Fibroblast of pulmonary artery (primary cell): ENCODE measurements at places on chromosomes 7 and 10.

DNA sequence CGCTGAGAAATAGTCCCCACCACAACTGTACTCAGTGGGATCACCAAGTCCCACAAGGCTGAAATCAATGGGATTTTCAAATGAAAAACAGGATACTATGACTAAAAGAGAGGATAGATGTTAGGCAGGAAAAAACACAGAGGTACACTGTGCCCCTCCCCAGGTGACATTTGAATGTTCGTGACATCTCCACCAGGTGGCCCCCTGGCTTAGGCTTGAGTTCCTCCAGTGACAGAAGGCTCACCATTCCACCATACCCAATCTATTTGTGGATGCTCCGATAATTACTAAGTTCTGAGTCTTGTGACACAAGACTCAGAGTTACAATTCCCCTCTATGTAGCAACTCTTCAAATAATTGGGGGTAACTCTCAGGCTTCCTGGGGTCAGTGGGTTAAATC lies 77.5 kb upstream of the KCNMA1 start:
- DNase-seq = no peak

DNA sequence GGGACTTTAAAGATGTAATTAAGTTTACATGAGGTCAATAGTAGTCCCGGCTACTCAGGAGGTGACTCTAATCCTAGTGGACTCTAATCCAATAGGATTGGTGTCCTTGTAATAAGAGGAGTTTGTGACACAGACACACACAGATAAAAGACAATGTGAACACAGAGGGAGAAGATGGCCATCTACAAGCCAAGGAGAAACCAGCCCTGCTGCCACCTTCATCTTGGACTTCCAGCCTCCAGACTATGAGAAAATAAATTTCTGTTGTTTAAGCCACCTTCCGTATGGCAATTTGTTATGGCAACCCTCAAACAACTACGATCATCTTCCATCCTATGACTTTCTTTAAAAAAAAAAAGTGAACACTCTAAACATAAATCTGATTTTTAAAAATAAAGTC lies 116.3 kb downstream of the ALOX5 start:
- DNase-seq = no peak

GRCh38 chr10:117757086-117757720 lies 214.7 kb downstream of the EMX2 start:
- DNase-seq = no peak

DNA sequence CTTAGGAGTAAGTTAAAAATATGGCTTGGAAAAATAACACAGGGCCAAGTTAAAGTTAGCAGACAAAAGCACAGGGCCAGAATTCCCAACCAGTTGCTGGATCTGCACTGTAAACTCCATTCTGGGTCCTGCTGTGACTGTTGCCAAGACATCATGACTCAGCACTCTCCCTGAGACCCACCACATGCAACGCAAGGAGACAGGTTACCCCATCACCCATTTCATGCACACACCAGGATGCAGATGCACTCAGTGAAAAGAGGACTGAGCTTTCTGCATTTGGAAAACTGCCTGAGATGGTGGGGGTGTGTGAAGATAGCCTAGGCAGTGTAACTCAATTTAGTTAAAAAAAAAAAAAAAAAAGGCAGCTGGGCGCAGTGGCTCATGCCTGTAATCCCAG lies 97.6 kb upstream of the ZNF438 start:
- peak; percentile 97 for DNase-seq

DNA sequence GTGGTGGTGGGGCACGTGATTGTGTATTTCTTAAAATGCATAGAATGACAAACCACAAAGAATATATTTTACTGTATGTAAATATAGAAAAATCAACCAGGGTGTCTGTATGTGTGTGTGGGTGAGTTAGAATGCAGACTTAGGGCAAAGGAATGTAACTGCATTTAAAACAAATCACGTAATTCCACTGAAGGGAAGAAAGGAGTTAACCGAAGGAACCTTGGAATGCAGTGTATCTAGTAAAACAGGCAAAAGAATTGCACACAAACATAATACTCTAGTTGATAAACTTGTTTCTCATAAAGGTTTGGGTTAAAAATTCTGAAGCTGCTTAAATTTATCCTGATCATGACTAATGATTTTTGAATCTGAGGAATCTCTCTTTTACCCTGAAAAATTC lies 134.9 kb downstream of the ADRA2A start:
- DNase-seq = no peak

DNA sequence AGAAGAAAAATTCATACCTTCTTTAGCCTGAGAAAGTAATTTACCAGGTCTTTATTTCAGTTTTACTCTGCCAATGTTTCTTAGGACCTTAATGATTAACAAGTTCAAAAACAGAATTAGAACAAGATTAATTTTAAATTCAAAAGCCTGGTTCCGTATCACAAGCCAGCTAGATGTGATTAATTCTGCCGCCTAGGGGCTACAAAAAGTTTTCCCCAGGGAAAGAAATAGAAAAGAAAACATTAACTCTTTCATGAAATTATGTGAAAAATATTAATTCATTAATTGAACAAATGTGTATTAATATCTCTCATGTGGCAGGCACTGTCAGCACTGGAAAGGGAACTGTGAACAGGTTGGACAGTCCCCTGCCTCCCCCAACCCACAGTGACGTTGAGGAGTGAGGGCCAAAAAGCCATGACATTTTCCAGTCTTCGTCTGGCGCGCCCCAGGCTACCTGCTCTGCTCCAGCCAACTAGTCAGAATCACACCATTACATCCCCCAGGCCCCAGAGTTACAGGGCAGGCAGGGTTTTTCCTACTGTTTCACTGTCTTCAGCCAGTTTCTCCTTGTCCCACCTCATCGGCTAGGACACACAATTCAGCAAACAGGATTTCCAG lies 20.1 kb downstream of the TMEM176A start:
- DNase-seq = no peak

DNA sequence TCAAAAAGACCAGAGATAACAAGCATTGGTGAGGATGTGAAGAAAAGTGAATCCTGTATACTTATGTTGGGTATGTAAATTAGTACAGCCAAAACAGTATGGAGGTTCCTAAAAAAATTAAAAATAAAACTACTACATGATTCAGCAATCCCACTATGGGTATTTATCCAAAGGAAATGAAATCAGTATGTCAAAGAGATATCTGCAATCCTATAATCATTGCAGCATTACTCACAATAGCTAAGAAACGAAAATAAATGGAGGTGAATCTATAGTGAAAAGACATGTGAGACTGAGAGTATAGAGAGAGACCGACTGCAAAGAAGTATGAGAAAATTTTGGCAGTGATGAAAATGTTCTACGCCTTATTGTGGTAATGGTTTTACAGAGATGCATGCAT lies 139.2 kb upstream of the TMEM168 start:
- peak; percentile 26 for DNase-seq

GRCh38 chr7:6273917-6274630 lies 1.6 kb upstream of the CYTH3 start:
- no peak for DNase-seq

- no peak for DNase-seq
These were observed 39.1 kb downstream of the CDK6 start for GRCh38 chr7:92797284-92797683.

GRCh38 chr10:20877986-20878983 lies 18.8 kb downstream of the NEBL start:
- DNase-seq = peak; percentile 43

GRCh38 chr10:1608851-1609647 lies 128.3 kb downstream of the ADARB2 start:
- DNase-seq = no peak

DNA sequence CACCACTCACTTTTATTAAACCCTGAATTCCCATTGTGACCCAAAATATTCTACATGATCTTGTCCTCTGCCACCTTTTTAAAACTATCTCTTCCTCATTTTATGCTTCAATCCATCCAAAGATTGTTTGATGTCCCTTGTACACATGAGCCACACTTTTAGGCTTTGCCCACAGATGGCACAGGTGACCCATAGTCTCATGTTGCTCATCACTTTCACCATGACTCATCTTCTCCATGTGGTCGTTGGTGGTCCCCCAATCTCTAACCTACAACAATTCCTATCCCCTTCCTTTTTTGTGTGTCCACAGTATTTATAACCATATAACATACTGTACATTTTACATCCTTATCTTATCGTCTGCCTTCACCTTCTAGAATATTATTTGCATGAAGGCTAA lies 271.5 kb upstream of the ZWINT start:
- DNase-seq = no peak

GRCh38 chr7:98329100-98329790 lies 47.8 kb downstream of the BRI3 start:
- DNase-seq = peak; percentile 63

DNA sequence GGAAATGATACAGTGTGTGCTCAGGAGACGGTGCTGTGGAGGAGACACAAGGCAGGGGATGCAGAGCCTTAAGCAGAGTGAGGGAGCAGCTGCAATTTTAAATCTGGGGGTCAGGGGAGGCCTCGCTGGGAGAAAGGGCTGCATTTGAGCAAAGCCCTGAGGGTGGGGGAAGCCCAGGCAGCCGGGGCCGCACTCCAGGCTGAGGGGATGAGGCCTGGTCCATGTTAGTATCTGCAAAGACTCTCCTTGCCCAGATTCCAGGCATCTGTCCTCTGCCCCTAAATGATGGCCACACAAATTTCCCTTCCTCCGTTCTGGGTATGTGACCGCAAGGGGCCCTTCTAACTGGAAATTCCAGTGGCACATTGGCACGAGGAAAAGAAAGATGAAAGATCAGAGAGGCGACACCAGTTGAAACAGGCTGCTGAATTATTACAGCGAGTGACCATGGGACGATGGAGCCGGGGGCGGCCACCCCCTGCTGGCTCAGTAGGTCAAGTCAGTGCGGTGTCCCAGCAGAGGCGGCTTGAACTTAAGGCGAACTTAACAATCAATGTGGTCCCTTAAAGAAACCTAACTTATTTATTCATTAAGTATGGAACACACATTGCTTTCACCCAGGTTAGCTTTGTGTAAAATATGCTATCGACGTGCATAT lies 62.3 kb upstream of the KAT6B start:
- no peak for DNase-seq

- no peak for DNase-seq
These were observed 114.8 kb downstream of the JAZF1 start for GRCh38 chr7:28065721-28066285.

DNA sequence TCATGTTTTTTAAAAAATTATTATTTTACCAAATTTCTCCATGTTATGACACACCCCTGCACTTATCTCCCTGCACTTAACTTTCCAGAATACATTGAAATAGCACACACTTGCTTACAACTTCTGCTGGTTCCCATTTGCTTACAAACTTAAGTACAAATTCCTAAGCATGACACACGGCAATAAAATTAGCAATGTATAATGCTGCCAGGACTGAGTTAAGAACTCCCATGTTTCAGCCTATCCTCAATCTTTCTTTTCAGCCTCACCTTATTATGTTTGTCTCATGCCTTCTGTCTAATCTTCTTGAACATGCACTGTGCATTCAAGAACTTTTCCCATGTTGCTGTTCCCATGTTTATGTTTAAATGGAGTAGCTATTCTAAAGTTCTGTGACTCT lies 40.8 kb downstream of the PRPS1L1 start:
- peak; percentile 86 for DNase-seq

DNA sequence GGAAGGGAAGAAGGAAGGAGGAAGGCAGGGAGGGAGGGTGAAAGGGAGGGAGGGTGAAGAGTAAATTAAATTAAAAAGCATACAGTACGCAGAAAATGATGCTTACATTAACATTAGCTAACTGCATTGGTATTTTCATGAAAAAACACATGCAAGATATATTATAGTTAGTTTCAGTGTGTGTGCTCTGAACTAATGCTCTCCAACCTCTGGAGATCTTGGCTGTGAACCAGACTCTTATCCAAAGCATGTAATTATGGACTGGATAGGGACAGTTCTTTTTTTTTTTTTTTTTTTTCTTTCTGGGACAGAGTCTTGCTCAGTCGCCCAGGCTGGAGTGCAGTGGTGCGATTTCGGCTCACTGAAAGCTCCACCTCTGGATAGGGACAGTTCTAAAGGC lies 357.0 kb downstream of the FRMD4A start:
- peak; percentile 58 for DNase-seq

GRCh38 chr7:46750321-46750865 lies 829.3 kb upstream of the IGFBP3 start:
- no peak for DNase-seq

DNA sequence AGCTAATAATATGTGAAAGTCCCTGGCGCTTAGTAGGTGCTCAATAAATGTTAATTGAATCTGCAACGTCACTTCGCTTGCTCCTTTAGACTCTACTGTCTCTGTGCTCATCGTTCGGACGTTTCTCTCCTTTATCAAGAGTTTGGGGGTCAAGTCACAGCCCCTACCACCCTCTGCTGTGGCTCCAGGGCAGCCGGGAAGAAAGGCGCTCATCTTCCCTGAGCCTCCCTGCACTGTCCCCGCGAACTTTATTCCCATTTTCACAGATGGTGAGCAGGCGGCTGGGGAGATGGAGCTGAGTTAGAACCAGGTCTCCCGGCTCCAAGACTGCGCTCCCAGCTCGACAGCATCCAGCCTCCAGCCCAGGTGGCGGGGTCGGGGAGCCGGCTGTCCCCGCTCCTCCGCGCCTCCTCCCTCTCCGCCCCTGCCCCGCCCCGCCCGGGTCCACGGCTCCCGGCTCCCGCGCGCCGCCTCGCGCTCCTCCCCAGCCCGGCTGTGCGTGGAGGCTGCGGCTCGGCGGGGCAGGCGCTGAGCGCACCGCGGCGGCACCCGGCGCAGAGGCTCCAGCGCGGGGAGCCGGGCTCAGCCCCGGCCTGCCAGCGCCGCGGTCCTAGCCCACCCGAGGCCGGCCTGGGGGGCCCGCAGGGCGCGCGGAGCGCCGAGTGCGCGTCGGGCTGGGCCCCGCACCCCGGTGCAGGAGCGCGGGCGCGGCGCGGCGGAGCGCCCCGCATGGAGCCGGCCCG lies at the start of gene CLEC2L:
TSS of gene CLEC2L (plus strand) at position 487 of the 743 bp plus-strand sequence. CDS start at position 730, 243 bp downstream.
- DNase-seq = no peak

- DNase-seq = no peak
These were observed 42.4 kb upstream of the TOMM7 start for GRCh38 chr7:22864855-22865601.

DNA sequence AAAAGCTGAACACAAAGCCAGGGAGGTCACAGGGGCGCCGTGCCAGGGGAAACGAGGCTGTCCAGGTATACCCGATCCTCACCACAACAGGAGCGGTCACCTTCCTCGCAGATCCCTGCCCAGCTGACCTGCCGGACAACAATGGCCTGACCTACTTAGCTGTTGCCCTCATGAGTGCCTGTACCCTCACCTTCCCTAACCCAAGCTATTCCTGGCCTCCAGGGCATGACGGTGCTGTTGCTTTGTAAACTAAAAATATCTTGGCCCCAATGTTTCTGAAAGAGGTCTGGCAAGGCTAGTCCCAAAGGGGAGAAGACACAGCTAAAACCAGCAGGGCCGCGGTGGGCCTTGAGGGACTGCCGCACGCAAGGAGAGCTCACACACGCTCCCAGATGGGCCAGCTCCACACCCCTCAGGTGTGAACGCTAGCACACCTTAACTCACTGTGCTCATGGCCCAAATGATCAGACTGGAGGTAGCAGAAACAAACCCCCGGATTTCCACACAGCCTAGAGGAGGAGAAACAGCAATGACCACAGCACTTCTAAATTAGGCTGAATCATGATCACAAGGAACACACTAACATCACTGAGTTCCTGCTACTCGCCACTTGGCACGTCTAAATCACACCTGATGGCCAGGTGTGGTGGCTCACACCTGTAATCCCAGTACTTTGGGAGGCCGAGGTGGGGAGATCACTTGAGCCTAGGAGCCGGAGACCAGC lies 66.3 kb upstream of the CYTH3 start:
- DNase-seq = no peak
